GM23248 (cell line): ENCODE measurements at places on chromosomes 4 and X. TPM values are rescaled to one million over a fixed set of nuclear protein-coding genes. Genes with fewer than 3 reads are reported as not detected.

REELD1 gene
- total RNA-seq: not detected in 2 replicates

TENM3 gene
- total RNA-seq: 8.1 and 16.3 TPM in 2 replicates

SERPINA7 gene
- total RNA-seq: not detected in 2 replicates

WNK3 gene
- 0.43 and 0.63 TPM in 2 replicates for total RNA-seq

BMP3 gene
- under 0.01 and 0.11 TPM in 2 replicates for total RNA-seq

CCSER1 gene
- not detected in 2 replicates for total RNA-seq
